ENCODE measurements at places on chromosomes 12 and 14.

- no peak for DNase-seq
Observed at GRCh38 chr12:91902860-91903683, 242.6 kb downstream of the BTG1 start.

DNA sequence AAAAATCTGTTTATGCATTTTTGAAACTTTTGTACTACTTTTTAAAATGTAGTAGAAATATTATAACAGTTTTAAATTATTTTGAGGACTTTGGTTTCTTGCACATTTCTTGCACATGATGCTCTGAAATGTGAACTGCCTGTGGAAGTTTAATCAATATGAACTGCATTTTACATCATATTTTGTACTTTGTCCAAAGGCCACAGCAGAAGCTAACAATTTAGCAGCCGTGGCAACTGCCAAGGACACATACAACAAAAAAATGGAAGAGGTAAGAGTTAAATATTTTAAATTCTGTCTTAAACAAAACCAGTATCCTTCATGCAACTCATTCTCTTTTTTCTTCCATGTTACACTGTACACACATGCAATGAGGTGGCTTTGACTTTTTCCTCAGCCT, 45.1 kb downstream of the SAV1 start:
- DNase-seq = no peak

GRCh38 chr12:100591979-100592378, 18.5 kb downstream of the GAS2L3 start:
- no peak for DNase-seq

DNA sequence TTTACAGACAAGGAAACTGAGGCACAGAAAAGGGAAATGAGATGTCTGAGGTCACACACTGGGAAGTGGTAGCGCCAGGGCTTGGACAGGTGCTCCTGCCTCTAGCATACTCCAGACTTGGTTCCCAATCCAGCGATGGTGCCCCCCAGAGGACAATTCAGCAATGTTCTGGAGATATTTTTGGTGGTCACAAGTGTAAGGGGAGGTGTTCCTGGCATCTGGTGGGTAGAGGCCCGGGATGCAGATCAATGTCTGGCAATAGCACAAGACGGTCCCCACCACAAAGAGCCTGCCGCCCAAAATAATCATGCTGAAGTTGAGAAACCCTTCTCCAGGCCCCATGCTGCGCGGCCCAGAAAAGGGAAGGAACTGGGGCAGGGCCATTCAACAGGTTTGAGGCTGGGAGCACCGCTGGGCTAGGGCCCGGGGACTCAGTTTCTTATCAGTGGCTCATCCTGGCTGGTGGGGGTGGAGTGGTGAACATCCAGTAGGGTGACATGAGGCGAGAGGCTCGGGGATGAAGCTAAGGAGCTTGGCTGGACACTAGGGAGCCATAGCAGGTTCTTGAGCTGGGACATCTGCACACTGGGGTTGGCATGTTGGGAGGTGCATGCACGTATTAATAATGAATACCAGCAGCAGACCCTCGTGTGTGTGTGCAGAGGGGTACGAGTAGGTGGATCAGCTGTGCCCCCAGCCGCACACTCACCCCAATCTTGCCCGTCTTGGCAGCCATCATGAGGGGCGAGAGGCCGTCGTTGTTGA, 35.1 kb downstream of the TRPV4 start:
- DNase-seq = no peak

DNA sequence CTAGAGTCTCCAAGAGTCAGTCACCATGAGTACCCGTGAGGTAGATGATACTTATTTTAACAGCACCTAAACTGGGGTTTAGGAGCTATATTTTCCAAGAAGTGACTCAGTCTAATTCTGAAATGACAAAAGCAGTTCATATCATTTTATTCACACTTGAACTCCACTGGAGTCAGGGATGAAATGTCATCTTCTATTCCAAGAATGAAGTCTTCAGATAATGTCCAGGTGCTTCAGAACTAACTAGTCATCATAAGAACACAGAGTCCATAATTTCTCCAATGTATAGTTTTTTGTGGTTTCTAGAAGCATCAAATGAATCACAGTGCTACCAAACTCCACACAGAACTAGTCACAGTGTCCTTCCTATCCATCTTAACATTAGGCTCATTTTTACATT, 13.3 kb downstream of the DNM1L start:
- no peak for DNase-seq

DNA sequence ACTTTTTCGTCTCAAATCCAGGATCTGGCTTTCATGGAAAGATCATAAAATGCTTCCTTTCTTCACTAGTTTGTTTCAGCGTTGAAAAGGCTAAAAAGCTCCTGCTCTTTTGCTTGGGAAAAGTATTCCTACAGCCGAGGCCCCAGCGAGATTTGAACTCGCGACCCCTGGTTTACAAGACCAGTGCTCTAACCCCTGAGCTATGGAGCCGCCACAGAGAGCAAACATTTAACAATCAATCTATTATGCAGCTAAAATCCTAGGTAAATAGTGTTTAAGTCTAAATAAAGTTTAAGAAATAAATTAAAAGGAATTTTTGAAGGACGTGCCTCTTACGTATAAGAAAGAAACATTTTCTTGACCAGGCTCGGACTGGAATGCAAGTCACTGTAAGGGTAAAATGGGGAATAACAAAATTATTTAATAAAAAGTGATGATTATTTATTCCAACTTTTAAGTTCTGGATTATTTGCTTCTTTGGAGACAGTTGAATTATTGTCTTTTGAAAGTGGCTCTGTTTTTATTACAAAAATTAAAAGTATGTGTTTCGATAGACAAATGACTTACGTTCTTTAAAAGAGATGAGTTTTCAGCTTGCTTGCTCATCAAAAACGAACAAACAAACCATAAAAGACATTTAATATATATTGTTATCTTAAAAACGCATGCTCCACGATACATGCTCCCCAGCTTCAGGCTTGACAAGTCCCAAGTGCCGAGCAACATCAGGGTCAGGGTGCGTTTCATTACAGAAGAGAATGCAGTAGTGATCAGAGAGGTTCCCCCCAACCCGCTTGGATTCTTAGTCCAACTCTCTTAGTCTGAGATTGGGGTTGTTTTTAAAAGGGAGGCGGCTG, 10.2 kb downstream of the OR6S1 start:
- DNase-seq = no peak

DNA sequence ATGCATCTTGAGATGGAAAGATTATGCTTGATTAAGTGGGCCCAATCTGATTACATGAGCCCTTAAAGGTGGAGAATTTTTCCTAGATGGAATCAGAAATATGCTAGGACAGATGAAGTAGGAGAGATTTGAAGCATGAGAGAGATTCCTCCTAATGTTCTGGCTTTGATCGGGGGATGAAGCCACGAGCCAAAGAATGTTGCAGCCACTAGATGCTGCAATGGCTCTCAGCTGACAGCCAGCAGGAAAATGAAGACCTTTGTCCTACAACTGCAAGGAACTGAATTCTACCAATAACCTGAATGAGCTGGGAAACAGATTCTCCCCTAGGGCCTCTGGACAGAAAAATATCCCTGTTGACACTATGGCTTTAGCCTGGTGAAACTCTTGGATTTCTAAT, 82.6 kb upstream of the ATP2B1 start:
- DNase-seq = no peak

- peak; percentile 5 for DNase-seq
Observed at GRCh38 chr12:51721282-51721940, 127.1 kb downstream of the FIGNL2 start.

- no peak for DNase-seq
Observed at GRCh38 chr14:84937016-84937415, 592.9 kb upstream of the FLRT2 start.

- DNase-seq = no peak
Observed at GRCh38 chr12:20125276-20125798, 243.0 kb upstream of the PDE3A start.

DNA sequence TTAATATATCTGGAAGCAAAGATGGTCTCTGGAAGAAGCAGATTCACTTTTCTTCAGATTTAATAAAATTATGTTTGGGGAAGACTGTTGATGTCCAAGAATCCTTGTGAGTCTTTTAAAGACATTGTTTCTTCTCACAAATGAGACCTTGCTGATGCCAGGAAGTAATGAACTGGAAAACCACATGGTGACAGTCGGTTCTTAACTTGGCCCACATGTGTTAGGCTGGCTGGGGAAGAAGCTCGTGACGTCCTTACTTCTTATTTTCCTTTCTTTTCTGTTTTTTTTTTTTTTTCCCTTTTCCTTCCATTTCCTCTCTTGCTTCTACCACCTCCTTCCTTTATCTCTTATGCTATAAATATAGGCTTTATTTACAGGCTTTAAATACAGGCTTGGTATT, 950.2 kb downstream of the BCL11B start:
- no peak for DNase-seq

GRCh38 chr12:131527092-131527491, 183.8 kb upstream of the SFSWAP start:
- no peak for DNase-seq

DNA sequence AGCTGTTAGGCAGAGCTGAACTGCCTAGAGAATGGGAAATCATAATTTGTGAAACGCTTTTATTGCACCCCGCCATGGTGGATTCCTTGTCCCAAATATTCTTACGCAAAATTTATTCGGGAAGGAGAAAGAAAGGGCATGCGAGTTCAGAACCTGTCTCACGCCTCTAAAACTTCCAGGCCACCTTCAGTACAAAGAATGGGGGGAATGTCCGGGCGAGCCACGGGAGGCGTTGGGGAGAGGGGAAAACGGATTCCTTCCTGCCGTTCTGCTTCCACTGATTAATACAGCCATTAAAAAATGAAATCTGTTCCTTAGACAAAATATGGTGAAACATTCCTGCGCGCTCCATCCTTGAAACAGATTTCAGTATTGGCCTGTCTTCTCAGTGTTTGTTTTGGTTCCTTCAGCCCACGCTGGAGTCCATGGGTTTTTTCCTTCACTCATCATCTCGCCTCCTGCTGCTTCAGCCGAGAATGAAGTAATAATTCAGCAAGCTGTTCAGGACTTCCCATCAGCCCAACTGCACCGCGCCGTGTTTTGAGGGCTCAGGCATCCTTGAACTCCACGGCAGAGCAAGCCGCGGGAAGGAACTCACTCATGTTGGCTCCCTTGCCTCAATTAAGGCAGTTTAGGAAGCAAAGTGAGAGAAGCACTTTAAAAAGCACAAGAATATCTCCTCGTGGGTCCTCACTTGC, 47.7 kb upstream of the CDKN3 start:
- DNase-seq = no peak

GRCh38 chr14:22386924-22387775, 201.9 kb downstream of the DAD1 start:
- DNase-seq = no peak

DNA sequence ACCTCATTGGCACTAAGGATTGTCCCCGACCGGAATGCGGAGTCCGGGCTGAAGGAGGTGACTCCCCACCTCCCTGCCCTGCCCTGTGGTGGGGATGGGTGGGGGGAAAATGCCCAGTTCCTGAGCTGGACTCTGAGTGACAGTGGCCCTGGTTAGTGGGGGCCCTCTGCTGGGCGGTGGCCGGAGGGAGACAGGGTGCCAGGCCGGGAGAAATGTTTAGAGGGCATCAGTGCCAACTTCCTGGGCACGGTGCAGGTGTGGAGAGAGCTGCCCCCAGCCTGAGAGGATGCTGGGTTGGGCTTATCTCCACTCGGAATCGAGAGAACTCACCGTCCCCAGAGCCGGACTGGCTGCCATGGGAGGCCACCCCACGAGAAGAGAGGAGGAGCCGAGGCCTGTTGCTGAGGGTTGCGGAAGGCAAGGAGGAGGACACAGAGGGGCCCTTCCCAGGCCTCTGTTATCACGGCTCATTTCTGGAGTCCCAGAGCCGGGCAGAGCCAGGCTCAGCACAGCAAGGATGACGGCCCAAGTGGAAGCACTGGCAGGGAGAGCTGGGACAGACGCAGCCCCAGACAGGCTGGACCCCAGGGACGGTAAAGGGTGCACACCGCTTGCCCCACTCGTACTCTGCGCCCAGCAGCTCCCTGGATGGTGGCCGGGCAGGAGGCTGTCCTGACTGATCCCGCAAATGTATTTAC, 156.7 kb downstream of the KIF26A start:
- DNase-seq = no peak

GRCh38 chr12:59559696-59560095, 36.1 kb upstream of the SLC16A7 start:
- DNase-seq = no peak

DNA sequence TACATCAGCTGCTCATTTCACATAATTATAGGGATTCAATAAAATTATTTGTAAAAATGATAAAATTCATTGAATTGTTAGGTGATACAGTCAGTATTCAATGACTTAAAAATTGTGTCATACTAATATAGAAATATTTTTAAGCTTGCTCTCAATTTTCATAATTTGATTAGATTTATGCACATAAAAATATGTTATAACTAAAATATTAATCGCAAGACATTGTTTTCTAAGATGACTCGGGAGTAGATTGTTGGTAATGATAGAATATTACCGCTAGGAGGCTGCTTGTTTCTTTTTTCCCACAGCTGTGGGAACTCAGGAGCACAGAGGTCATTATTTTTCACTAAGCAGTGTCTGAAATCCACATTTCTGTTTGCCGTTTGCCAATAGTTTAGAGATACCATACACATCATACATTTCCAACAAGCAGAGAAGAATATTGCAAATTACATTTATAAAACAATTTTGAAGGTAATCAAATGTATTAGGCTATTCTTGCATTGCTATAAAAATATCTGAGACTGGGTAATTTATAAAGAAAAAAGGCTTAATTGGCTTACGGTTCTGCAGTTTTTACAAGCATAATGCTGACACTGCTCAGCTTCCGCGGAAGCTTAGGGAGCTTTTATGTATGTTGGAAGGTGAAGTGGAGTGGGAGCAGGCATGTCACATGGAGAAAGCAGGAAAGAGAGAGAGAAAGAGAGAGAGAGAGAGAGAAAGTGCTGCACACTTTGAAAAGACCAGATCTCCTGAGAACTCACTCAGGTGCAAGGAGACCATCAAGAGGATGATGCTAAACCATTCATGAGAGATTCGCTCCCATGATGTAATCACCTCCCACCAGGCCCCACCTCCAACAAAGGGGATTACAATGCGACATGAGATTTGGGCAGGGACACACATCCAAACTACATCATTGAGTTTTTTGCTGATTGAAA, 9.2 kb downstream of the CD69 start:
- DNase-seq = no peak

DNA sequence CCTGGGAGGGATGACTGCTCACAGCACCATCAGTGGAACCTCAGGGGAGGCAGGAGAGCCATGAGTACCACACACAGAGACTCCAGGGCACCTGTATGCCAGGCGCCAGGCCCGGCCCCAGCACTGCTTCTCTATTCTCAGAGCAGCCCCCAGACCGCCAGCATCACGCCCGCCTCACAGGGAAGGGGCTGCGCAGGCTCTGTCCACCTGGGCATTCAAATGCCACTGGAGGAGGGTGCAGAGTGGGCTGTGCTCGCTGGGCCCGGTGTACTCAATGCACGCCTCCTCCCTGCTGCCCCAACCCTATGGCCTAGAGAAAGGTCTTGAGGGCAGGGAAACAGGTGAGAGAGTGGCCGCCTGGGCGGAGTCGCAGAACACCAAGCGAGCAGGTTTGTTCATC, 43.6 kb downstream of the CCDC85C start:
- DNase-seq = no peak

All from stimulated activated CD4-positive, alpha-beta T cell treated with anti-CD3 and anti-CD28 coated beads, Interleukin-1b, Interleukin-23, amount 100 ng/mL, for 1 hour (primary cell).